ENCODE measurements at places on chromosomes 16 and 17.

GRCh38 chr17:83106056-83106588 is 26.7 kb downstream of the METRNL start:
- no peak for DNase-seq

DNA sequence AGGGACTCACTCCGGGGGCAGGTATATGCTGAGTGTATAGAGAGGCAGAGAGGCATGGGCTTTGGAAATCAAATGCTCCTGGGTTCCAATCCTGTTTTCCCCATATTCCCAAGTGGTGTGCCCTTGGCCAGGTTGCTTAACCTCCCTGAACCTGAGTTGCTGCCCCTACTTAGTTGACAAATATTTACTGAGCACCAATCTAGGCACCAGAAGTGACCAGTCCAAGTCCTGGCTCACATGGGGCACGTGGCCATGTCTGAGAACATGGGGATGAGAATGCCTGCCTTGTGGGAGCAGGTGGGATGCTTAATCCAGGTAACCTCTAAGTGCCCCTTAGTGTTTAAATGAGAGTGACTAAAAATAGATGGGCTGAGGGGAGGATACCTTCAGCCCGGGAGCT is 4.2 kb downstream of the SOCS3 start:
- no peak for DNase-seq

DNA sequence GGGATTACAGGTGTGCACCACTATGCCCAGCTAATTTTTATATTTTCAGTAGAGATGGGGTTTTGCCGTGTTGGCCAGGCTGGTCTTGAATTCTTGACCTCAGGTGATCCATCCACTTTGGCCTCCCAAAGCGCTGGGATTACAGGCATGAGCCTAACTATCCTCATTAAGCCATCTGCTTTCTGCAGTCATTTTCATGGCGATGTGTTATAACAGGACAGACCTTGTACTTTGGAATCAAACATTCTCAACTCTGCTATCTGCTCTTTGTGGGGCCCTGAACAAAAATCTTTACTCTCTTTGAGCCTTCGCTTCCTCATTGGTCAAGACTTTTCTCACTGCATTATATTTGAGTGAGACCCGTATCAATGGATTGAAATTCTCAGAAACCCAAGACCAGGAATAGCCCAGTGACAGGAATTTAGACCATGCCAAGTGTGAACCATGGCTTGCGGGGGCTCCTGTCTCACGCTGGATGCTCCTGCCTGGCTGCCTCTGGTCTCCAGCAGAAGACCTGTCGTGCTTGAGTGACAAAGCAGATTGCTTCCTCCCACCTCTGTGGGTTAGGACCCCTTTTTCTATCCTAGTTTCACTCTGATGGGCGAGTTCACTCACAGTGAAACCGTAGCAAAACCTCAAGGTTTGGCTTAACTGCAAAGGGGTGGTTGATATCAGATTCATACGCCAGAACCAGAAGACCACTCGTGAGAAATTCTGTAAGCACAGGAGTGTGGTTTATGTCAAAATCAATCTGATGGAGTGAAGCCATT is 519.1 kb downstream of the MAF start:
- DNase-seq = no peak

DNA sequence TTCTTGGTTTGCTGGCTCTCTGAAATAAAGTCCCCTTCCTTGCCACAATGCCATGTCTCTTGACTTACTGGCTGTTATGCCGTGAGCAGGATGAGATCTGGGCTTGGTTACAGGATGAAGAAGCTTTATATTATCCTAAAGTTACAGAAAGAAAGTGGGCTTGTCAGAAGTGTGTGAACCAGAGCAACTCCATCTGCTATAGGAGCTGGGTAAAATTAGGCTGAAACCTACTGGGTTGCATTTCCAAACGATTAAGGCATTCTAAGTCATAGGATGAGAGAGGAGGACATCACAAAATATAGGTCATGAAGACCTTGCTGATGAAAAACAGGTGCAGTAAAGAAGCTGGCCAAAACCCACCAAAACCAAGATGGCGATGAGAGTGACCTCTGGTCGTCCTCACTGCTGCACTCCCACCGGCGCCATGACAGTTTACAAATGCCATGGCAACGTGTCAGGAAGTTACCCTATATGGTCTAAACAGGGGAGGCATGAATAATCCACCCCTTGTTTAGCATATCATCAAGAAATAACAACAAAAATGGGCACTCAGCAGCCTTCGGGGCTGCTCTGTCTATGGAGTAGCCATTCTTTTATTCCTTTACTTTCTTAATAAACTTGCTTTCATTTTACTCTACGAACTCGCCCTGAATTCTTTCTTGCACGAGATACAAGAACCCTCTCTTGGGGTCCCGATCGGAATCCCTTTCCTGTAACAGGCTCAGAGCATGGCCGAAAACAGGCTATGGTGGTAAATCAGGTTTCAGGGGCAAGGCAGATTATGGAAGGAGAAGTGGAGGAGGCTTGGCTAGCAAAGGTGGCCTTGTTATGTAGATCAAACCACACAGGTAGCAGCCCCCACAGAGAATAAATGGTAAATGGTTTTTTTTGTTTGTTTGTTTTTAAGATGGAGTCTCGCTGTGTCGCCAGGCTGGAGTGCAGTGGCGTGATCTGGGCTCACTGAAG is 81.3 kb upstream of the C16orf82 start:
- no peak for DNase-seq

DNA sequence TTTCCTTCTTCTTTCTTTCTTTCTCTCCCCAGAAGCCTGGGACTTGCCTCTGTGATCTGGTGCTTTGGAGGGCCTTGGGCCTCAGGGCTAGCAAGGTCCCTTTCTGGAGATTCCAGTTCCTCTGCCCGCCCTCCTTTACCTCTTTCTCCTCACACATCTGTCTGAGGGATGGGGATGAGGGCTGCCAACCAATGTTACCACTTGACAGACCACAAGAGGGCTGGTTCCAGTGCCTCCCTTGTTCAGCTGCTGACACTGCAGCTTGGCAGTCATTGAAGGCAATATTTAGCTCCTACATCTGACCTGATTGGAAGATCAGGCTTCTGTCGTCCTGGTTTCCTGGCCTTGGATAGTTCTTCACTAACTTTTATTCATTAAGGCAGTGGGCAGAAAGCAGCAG is 3.6 kb upstream of the ZNF652 start:
- DNase-seq = peak; percentile 35

DNA sequence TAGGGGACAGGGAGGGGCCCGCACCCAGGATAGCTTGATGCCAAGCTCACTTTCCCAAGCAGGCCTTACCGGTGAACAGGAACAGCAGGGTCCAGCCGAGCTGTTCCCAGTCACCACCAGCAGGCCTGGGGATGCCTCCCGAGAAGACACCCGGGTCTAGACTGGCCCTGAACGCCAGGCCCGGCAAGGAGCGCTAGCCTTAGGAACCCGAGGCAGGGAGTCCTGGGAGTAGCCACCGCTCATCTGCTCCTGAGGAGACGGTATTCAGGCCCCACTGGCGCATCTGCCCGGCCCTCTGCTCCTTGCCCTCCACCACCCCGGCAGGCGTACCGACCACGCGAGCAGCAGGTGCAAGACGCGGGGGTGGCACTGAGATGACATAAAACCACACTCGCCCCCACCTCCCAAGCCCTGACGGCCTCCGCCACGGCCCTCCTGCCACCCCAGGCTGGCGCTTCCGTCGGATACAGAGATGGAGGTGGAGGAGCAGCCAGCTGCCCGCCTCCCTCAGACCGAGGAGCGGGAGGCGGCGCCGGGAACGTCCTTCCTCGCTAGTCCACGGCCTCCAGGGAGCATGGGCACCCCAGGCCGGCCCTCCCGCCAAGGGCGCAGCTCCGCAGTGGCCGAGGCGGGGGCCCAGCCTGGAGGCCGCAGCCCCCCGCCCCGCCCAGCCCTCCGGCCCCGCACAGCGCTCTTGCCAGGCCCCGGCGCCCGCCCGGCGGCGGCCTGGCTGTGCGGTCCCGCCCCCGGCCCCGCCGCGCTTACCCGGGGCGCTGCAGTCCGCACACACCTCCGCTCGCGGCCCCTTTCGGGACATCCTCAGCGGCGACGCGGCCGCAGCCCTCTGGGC is 661 bp downstream of the GIT1 start:
- peak; percentile 58 for DNase-seq

- no peak for DNase-seq
These were observed 74.1 kb downstream of the SNX11 start for GRCh38 chr17:48181653-48182052.

GRCh38 chr16:6629110-6629509 is 703.5 kb upstream of the RBFOX1 start:
- DNase-seq = no peak

DNA sequence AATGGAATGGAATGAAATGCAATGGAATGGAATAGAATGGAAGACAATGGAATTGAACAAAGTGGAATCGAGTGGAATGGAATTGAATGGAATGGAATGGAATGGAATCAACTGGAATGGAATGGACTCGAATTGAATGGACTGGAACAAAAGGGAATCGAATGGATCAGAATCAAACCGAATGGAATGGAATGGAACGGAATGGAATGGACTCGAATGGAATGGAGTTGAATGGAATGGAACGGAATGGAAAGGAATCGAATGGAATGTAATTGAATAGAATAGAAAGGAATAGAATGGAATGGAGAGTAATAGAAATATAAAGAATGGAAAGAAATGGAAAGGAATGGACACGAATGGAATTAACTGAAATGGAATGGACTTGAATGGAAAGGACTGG is 475.2 kb upstream of the WSB1 start:
- no peak for DNase-seq
